Central memory CD4-positive, alpha-beta T cell (primary cell): ENCODE measurements at places on chromosomes 3 and 15.

GRCh38 chr3:85161544-85161943, 202.8 kb downstream of the CADM2 start:
- DNase-seq = no peak

- no peak for DNase-seq
These were observed 14.4 kb upstream of the TPRG1 start for GRCh38 chr3:189157232-189158007.

- DNase-seq = no peak
These were observed 80.0 kb upstream of the BNC1 start for GRCh38 chr15:83364501-83364900.

- no peak for DNase-seq
These were observed 224.7 kb upstream of the TBC1D5 start for GRCh38 chr3:17967111-17967510.

DNA sequence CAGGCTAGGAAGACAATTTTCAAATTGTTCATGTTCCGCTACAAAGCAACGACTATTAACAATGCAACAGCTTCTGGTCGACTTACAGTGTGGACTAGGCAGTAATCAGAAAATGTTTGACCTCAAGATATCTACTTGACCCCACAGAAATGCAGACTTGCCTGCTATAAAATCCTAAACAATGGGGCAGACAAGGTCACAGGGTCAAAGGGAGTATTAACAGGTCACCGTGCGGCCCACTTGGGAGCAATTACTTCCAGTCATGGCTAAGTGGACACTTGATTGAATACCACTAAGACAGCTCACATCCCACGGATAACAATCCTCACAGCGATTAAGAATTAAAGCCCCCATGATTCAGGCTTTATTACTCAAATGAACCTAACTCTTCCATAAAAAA, 58.9 kb downstream of the FOXP1 start:
- DNase-seq = no peak

GRCh38 chr3:12246497-12247163, 42.2 kb upstream of the PPARG start:
- no peak for DNase-seq
